T-helper 1 cell (primary cell): ENCODE measurements at places on chromosomes 7 and 10.

DNA sequence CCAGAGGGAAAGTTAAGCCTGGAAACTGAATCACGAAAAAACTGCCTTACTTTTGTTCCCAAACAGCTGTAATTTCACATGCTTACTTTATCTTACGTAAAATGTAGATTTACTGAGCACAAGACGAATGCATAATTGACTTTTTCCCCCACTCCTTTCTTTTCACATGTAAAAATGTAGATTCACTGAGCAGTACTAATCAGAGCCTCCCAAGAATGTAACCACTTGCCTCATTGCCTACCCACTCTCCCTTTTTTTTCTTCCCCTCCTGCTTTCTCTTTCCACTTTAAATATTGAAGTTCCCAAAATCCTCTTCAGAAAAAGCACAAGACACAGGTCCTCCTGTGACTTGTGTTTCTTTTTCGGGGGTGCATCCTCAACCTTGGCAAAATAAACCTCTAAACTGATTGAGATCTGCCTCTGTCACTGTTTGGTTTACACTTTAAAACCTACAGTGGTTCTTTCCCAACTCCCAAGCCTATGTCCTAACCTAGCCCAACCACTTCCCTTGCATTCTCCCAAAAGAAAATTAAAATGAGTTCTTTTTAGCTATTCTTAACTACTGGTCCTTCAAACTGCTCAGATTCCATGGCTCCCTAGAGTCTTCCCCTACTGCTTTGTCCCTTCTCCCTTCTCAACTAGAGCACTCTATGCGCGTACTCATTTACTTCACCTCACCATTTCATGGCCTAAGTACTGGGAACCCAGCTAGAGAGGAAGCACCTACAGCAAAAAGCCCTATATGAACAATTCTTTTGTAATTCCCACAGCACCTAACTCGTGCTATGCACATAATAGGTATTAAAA, 236.6 kb upstream of the MKLN1 start:
- no peak for DNase-seq

DNA sequence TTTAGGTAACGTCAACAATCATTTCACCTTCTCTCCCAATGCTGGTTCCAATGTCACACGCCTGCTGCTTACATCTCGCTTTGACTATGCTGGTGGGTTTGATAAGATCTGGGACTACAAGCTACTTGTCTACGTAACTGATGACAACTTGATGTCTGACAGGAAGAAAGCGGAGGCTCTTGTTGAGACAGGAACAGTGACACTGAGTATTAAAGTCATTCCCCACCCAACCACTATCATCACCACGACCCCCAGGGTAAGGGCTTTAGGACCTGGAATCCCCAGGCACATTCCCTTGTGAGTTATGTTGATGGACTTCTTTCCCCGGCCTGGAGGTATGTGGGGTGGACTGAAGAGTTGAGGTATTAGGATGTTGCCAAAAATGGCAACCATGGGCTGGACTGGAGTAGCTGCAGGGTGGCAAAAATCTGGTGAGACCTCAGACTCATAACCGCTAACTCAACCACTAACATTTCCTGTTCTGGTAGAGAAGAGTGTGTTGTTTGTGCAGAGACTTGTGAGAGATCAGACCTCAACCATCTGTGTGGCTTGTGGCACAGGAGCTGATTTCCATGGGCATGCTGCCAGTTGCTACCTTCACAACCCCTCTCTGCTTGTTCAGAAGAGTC, 59.2 kb downstream of the CDHR3 start:
- peak; percentile 72 for DNase-seq

- DNase-seq, result no peak
These were observed 83.9 kb downstream of the CHN2 start for GRCh38 chr7:29278337-29279069.

GRCh38 chr10:105727131-105727530, 1086.0 kb downstream of the SORCS3 start:
- DNase-seq, result no peak

DNA sequence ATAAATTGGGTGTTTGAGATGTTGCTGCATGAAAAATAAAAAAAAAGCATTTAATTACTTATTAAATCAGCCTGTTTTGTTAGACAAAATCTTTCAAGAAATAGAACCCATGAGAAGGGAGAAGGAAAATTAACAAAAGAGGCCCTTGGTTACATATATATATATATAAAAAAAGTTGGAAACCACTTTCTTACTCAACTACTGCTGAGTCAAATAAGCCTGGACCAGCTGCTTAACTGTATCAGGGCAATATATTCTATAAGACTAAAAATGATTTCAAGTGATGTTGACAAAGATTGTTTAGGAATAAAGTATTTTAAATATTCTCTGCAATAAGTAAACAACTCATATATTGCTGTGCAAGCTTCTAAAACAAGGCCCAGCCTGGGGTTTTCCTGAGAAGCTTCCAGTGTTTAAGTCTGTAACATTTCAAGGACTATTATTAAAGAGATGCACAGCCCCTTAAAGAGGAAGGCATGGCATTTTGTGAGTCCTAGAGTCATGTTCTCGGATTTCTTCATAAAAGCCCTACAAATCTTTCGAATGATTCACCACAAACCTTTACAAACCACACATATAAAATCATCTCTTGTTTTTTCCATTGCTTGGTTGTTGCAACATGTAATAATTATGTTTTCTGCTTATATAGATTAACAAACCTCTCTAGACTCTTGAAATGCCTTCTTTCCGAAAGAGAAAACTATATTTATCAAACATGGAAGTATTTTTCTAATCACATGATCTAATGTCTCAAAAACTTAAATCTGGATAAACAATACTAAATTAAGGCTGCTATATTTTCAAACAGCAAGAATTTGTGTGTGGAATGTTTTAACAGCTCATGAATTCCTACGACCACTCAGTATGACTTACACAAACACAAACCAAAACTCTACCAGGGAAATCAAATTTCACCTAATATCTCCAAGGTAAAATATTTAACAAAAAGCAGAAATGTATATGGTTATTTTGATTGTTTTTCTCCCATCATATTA, 14.3 kb downstream of the JAZF1 start:
- DNase-seq, result no peak

GRCh38 chr7:27564881-27565482, 97.7 kb downstream of the HIBADH start:
- DNase-seq, result no peak

GRCh38 chr10:28765641-28766040, 88.3 kb downstream of the BAMBI start:
- no peak for DNase-seq

GRCh38 chr10:110502851-110503301, 5.2 kb downstream of the DUSP5 start:
- no peak for DNase-seq

- no peak for DNase-seq
These were observed 62.8 kb downstream of the PKD1L1 start for GRCh38 chr7:47885309-47885986.

DNA sequence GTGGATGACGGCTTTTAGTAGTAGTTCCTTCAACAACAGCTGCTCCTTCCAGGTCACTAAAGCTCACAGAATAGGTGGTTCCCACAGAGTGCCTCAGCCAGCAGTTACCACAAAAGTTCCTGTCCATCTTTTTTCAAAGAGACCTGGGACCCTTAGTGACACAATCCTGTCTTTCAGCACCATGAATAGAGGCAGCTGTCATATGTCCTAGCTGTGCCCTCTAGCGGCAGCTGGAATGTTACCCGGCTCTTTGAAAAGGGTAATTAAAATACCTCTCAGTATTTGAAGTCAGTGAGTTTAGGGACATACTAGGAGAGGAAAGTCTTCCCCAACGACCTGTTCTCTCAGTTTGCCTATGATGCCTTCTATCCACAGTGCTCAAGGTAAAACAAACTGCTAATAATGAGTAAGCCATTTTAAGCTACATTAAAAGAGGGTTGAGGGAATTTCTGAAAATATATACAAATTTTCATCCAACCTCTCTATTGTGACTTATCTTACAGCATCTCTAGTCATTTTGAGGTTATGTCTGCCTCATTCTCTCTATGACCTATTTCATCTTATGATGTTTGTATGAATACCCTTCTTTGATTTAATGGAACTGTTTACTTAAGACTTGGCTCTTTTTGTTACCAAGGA, 290.8 kb downstream of the NXPH1 start:
- DNase-seq, result no peak

DNA sequence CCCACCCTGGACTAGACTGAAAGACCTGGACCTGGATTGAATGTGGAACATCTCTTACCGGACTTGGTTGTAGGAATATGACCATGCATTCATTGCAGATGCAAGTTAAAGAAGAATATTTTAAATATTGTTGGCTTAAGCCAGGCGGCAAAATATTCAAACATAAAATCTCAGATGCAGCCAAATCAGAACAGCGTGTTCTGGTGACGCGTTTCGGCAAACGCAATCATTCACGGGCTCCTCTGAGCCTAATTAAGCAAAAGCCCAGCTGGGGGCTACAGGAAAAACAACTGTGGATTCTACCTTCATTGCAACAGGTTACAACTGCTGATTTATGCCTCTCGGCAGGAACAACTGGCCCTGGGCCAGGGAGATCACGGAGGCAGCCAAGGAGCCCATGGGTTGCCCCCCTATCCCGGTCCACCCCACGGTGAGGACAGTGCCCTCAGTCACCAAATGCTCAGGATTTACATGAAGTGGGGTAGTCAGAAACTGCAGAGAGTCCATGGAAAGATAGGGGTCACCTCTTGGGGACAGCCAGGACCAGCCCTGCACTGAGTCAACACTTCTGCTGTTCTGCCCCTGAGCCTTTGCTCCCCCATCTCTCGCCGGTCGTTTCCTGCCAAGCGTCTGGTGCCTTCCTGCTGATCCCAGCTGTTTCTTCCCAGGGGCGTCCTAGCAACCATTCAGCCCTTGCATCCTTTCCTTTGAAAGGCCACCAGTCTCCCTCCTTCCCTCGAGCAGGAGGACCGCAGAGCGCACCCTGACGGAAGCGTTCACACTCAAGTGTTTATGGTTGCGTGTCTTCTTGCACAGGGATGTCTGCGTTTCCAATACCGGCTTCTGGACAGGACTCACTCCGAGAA, 64.4 kb upstream of the SFMBT2 start:
- no peak for DNase-seq

GRCh38 chr7:133428876-133429275, 176.0 kb downstream of the EXOC4 start:
- DNase-seq, result no peak

DNA sequence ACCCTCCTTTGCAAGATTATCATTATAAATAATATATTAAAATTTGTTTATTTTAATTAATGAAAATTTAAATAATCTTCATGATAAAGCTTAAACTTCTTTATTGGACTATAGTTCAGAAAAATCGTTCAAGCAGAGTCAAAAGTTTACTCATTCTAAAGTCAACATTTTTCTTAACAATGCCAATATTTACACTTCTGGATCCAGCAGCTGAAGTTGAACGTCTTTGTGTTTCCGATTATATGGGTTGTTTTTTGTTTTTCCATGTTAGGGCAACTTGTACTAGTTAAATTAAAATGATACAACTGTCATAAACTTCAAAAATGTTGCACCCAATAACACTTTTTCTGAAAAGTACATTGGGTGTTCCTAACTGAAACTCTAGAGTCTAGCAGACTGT, 43.8 kb downstream of the GRB10 start:
- no peak for DNase-seq

DNA sequence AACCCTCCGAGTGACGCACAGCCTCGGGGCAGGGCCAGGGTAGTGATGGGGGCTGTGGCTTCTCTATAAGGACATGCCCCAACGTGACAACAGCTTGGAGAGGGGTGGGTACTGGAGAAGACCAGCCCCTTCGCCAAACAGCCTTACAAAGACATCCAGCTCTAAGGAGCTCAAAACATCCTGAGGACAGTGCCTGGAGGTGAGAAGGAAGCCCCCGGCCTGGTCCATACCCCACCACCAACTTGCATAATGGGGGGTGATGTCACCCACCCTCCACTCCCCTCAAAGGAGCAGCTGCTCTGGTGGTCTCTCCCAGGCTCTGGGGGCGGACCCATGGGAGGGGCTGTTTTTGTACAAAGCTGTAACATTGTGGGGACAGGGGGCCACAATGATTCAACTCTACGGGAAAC, 15.1 kb downstream of the PRSS2 start:
- peak; percentile 80 for DNase-seq

- no peak for DNase-seq
These were observed 480 bp downstream of the VPS50 start for GRCh38 chr7:93232673-93233018.

- DNase-seq, result no peak
These were observed 8.0 kb downstream of the UNCX start for GRCh38 chr7:1240517-1241257.

DNA sequence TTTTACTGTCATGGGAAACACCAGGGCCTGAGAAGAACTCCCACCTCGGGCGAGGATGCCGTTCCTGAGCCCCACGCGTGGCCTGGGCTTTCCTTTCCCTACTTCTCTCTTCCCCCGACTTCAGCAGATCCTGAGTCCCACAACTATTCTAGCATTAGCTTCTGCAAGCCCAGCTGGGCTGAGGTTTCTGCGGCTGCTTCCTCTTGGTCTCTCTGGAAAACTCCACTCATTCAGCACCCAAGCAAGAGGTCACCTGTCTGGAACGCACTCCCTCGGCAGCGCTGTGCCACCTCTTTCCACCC, 761 bp upstream of the DOCK1 start:
- no peak for DNase-seq

DNA sequence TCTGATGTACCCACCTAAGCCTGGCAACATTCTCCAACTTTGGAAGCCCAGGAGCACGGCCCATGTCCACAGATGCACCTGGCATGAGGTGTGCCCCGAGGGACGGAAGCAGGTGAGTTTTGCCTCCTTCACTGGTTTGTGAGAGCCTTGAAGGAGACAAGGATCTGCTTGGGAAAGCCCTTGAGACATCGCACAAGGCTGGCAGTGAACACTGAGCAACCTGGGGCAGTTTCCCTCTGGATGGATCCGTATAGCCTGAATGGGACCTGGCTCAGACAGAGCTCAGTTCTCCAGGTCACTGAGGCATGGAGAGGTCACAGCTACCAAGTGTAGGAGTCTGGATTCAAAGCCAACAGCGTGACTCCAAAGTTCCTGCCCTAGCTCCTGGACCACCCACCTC, 8.8 kb upstream of the NUPR2 start:
- no peak for DNase-seq

DNA sequence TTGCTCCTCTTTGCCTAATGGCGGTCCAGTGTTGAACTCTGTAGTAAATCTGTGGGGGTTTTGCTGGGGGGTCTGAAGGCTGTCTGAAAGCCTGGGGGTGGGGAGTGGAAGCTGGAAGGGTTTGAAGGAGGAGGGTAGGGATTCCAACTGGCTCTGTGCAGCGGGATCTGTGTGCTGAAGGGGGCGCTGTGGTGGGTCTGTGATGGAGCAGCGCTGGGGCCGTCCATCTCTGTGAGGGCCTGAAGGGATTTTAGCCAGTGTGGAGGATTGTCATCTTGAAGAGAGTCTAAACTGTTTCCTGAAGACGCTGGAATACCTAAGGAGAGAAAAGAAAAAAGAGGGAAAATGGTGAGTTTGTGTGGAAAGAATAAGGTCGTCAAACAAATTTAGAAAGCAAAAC, 129.2 kb downstream of the STRA8 start:
- DNase-seq, result no peak

GRCh38 chr10:2463316-2463715, 604.0 kb upstream of the PFKP start:
- no peak for DNase-seq

DNA sequence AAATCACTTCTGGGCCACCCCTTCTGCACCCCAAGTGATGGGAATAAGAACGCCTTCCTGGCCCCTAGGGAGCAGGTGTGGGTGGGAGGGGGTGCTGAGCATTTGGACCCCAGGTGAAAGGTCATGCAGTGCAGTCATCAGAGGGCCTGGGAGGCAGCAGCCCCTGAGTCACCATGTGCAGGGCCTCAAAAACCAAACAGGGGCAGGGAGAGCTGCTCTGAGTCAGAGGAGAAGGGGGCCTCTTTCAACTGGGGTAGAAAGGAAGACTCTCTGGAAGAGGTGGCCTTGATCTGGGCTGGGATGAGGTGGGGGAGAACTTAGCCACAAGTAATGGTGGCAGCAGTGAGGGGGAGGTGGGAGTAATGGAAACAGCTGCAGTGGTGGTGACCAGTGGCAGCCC, 164.3 kb downstream of the BUB3 start:
- no peak for DNase-seq
